ENCODE measurements at places on chromosomes 3 and 15. TPM values are rescaled to one million over a fixed set of nuclear protein-coding genes. Genes with fewer than 3 reads are reported as not detected.

Gene USP13
- 9.4 TPM for total RNA-seq

Gene FAM43A
- 14.7 TPM for total RNA-seq

Gene CYP11A1
- total RNA-seq = 2.1 TPM

Gene PLA2G4E
- not detected for total RNA-seq

Gene PRSS50
- total RNA-seq = not detected

Gene RNF111
- 21.4 TPM for total RNA-seq

Gene CACNA2D2
- total RNA-seq = not detected

Gene SNX1
- total RNA-seq = 51.0 TPM

Gene MKRN3
- total RNA-seq = 0.36 TPM

Gene LRRN1
- 3.5 TPM for total RNA-seq

Gene FEZF2
- not detected for total RNA-seq

Gene XCR1
- not detected for total RNA-seq

Gene HYKK
- 5.1 TPM for total RNA-seq

Gene DNAJB11
- 35.8 TPM for total RNA-seq

Gene RAF1
- 118 TPM for total RNA-seq

Gene CLCN2
- 4.3 TPM for total RNA-seq

Gene ZMAT3
- 47.0 TPM for total RNA-seq

Gene CASR
- total RNA-seq = not detected

Gene SLC7A14
- 0.29 TPM for total RNA-seq

Gene LPP
- total RNA-seq = 77.4 TPM

Gene ACTC1
- total RNA-seq = not detected

Gene TTLL13
- under 0.01 TPM for total RNA-seq

Gene ENTPD3
- 0.36 TPM for total RNA-seq

Gene CCDC13
- total RNA-seq = 0.72 TPM

Gene CLRN1
- total RNA-seq = not detected

Gene SNX22
- total RNA-seq = 0.29 TPM

Gene EPB42
- not detected for total RNA-seq

Gene ALG1L2
- 0.29 TPM for total RNA-seq

Gene SLC24A5
- not detected for total RNA-seq

Gene REC114
- total RNA-seq = not detected

Gene ITIH3
- under 0.01 TPM for total RNA-seq

Gene FGD5
- under 0.01 TPM for total RNA-seq

Gene TBC1D21
- not detected for total RNA-seq

Gene SYNPR
- total RNA-seq = not detected

Gene QTRT2
- 12.4 TPM for total RNA-seq

Gene CHRNA7
- total RNA-seq = not detected

Gene DNAH12
- total RNA-seq = under 0.01 TPM

Gene TNFSF10
- 3.5 TPM for total RNA-seq

Gene PLSCR2
- not detected for total RNA-seq

Gene PLS1
- 1.1 TPM for total RNA-seq

All from osteoblast (primary cell).